ENCODE measurements at places on chromosomes 4 and X. TPM values are rescaled to one million over a fixed set of nuclear protein-coding genes. Genes with fewer than 3 reads are reported as not detected.

Gene CFAP99
- total RNA-seq = 1.2 TPM

Gene CDX4
- not detected for total RNA-seq

DNA sequence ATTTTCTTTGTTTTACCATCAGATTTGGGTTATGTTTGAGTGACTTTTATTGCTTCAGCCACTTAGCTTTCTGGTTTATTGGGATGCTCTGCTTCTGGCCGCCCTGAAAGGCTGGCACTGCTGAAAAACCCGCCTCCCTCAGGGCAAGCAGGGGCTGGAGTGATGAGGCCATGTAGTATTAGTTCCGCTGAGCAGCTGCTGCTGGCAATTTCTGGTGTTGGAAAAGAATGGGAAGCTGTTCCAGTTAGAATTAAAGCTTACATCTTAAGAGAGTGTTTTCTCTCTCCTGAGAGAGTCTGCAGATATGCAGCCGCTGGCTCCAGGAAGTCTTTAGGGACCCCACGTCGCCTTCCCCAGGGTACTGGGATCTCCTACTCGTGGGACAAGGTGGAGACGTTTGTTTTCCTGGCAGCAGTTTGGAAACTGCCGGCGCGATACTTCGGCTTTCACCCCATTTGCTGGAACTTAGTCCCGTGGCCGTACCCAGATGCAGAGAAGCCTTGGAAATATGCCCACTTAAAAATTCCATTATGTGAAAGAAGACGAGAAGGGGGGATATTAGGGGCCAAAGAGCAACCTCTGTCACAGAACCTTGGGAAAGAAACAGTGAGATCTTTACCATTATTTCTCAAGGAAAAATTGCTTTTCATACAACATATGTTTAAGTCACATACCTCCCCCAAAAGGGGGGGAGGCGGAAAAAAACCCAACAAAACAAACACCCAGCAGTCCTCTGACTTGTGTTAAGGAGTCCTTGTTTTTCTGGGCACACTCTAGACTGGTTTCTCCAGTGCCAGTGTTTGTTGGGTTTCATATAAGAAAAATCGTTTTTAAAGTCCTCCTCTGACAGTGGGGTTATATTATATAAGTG is 72.6 kb downstream of the TMEM131L start:
- no peak for DNase-seq

GRCh38 chrX:64151911-64152310 is 53.6 kb downstream of the AMER1 start:
- DNase-seq = no peak

GRCh38 chr4:185730849-185731608 is 81.0 kb downstream of the SORBS2 start:
- DNase-seq = no peak

- no peak for DNase-seq
Measured at GRCh38 chr4:139266208-139266582, 13.8 kb downstream of the MGARP start.

DNA sequence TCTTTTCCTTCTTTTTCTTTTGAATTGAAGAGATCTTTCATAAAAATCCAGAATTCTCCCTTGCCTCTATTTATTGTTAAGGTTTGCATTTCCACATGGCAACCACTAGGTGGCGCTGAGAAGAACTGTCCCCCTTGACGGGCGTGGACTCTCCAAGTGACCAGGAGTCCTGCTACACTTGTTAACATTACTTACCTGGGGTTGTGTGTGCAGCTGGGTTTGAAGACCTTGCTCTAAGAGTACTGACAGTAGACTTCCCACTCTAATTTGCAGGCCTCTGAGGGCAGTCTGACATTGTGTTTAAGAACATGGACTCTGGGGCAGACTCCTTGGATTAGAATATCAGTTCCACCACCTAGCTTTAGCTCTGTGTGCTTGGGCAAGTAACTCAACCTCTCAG is 52.8 kb downstream of the GPRIN3 start:
- DNase-seq = no peak
